M059J (cell line): ENCODE measurements at places on chromosomes 5 and 9. TPM values are rescaled to one million over a fixed set of nuclear protein-coding genes. Genes with fewer than 3 reads are reported as not detected.

BNC2 gene
- total RNA-seq = 5.5 and 7.0 TPM in 2 replicates

DNA sequence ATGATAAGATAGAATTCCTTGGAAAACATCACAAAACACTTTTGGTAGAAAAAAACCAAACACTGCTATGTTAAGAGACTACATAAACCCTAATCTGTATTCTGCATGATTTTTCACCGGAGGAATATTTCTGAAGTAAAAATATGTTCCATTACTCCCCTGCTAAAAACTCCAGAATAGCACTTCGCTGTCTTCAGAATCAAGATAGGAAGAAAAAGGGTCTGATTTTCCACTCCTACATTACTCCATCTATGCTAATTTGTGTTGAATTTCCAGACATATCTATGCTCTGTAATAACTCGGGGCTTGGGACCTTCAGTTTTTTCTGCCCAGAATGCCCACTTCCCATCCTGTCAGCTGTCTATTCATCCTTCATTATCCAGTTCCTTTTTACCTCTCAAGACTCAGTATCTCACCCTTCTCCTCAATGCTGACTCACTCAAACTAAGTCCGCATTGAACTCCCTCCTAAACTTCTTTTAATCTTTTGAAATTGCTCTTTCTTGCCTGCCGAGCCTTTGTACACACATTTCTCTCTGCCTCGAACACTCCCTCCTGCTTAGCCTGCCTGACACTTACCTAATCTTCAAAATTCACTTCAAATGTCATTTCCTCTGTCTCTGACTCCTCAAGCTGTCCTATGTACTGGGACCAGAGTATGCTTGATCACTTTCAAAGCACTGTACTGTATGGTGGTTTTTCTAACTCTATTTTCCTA lies 171.0 kb downstream of the ARRDC3 start:
- peak; percentile 33 for DNase-seq

DNA sequence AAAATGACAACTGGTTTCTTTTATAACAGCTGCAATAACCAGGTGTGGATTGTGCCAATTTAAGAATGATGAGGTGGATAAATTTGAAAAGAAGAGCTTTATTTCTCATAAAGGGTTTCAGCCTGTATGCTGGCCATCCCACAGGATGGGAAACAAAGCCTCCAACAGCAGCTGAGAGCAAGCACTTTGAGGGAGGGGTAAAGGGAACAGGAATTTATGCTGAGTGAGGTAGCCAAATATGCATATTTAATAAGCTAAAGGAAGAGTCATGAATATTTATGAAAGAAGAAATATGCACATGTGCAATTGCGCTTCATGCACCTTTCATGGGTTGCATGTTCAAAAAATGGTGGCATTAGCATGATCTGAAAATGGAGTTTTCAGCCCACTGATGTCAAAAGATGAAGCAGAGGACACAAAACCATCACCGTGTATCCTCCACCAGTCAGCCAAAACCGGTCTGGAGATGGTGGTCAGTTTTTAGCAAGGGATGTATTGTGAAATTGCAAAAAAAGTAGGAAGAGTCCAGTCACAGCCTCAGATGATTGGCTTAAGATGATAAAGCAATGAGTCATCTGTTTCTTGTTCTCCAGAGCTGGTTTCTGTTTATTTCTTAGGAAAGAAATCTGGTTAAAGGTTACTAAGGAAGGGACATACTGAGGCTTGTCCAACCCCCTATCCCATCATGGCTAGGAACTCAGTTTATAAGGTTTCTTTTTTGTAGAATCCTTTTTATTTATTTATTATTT lies 47.9 kb downstream of the DEPDC1B start:
- peak; percentile 92 for DNase-seq

- no peak for DNase-seq
Observed at GRCh38 chr5:96636046-96636445, 26.1 kb upstream of the CAST start.

GRCh38 chr5:84014966-84015365 lies 294.3 kb upstream of the HAPLN1 start:
- no peak for DNase-seq

DNA sequence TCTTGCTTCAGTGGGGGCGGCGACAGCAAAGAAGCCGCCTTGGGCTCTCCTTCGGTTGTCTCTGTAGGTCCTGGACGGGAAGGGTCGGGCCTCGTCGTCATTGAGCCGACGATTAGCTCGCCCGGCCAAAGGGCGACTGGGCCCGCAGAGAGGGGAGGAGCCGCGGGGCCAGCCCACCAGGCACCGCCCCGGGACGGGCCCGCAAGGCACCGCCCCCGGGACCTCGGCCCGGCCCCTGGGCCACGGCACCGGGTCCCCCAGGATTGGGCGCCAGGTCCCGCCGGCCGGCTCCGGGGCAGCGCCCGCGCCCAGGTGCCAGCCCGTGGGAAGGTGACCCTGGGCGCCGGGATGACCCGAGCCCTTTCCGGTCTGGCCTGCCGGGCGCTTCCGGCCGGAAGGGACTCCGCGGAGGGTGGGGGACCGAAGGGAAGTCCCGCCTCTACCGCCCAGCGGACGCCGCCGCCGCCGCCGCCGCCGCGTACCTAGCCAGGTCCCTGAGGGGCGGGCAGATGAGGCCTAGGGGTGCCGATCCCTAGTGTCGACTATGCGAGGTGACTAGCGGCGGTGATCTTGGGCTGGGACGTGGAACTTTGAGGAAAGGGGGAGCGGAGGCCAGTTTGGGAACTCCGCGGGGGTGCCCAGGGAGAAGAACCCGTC lies at the start of the genes GBA2 and RGP1:
Gene GBA2, minus strand, starts transcription at position 371 of the 657 bp plus-strand sequence. CDS start 524 bp downstream, outside the sequence.
Gene RGP1, plus strand, starts transcription at position 430 of the 657 bp plus-strand sequence. CDS start 469 bp downstream, outside the sequence.
- peak; percentile 84 for DNase-seq

GRCh38 chr9:111232997-111233790 lies 96.8 kb downstream of the OR2K2 start:
- peak; percentile 6 for DNase-seq

DNA sequence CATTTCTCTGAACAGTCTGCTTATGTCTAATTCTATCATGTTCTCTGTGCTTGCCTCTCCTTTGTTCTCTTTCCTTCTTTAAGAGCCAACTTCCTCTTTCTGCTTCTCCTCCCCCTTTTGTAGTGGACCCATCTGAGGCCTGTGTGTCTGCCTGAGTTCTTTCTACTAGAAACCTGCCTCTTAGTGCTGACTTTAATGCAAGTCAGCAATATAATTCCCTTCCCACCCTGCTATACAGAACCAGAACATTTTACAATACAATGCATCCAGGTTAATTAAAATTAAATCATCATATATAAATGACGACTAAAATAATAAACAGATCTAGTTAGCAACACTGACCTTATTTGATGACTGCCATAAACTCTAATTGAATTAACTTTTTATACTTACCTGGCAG lies 82.6 kb upstream of the GAS1 start:
- no peak for DNase-seq
